ENCODE measurements at places on chromosomes 3 and 15.

- DNase-seq: no peak
These were observed 108.9 kb upstream of the UBE2E1 start for GRCh38 chr3:23696842-23697241.

GRCh38 chr3:134742202-134742601, 52.9 kb upstream of the EPHB1 start:
- DNase-seq: no peak

DNA sequence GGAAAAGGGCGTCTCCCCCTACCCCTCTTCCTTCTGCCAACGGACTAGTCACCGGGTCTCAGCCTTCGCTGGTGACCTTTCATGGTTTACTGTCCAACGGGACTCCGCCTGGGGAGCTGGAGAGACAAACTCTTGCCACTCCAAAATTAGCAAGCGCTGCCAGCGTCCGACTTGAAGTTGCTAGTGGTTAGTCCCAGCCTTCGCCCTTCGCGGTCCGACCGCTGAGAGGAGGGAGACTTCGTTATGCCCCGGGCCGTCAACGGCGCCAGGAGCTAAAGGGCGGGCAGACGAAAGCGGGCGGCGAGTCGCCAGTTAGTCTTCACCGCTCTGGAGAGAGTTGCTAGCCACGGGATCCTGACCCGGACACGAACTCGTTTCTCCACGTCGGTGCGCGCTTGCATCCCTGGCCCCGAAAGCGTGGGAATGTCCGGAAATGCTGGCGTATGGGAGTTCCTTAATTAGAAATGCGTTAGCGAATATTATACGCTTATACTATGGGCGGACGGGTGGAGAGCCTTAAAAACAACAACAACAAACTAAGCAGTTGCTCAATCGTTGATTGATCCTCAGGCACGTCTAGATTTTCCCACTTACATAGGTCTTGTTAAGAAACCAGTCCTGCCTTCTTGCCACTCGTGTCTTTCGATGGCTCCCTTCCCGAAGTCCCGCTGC, 716 bp downstream of the SMC4 start:
- no peak for DNase-seq

DNA sequence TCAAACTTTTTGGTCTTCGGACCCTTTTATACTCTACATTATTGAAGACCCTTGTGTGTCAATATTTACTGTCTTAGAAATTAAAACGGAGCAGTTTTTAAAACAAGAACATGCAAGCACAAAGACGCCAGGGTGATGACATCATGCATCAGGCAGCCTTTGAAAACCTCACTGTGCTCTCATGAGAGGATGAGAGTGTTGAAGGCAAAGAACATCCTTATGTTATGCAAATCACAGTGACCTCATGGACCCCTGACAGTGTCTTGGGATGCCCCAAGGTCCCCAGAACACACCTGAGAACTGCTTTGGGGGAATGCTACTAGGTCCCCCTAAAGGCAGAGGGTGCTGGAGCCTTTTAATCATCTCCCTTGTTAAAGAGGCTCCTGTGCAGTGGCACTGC, 51.6 kb downstream of the CHDH start:
- no peak for DNase-seq

GRCh38 chr3:177550667-177551066, 353.4 kb upstream of the TBL1XR1 start:
- DNase-seq: no peak

DNA sequence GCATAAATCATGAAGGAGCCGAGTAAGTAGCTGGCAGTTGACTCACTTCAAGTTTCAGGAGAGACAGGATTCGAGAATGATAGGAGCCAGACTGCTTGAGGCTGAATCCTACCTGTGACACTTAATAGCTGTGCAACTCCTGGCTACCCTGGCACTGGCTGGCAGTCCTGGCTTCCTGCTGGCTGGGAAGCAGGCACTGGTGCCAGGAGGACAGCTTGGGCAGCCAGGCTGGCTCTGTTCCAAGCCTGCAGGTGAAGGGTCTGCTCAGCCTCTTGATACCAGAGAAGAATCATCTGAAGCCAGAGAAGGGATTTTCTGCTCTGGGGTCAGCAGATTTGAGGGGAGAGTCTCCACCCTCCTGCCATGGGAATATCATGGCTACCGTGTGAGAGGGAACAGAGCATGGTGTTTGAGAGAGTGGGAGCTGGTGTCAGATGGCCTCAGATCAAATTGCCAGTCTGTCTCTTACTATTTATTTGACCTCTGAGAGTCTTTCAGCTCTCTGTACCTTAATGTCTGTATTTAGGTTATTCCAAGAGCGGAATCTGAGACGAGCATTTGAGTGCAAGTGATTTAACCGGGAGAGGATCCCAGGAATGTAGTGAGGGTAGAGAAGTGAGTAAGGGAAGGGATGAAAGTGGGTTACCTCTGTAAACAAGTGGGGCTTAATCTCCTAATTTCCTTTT, 4.4 kb upstream of the XIRP1 start:
- DNase-seq: no peak

- no peak for DNase-seq
These were observed 124.1 kb upstream of the IQSEC1 start for GRCh38 chr3:13197281-13197680.

DNA sequence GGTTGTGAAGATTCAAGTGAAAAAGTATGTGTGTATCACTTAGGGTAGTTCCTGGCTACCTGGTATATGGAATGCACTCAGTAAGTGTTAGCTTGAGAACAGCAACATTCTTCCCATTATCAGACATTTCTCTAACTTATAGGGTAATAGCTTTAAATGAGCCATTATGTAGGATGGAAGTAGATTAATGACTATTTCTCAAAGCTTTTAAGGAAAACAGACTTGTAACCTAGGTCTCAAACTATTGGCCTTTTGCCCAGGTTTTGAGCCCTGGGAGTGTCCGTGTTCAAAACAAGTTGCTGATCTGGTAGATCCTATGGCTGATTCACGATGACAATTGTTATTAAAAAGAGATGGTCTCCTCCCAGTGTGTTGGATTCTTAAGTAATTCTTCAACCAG, 129.1 kb upstream of the UMPS start:
- no peak for DNase-seq

GRCh38 chr3:94323596-94323995, 260.7 kb downstream of the NSUN3 start:
- DNase-seq: no peak

DNA sequence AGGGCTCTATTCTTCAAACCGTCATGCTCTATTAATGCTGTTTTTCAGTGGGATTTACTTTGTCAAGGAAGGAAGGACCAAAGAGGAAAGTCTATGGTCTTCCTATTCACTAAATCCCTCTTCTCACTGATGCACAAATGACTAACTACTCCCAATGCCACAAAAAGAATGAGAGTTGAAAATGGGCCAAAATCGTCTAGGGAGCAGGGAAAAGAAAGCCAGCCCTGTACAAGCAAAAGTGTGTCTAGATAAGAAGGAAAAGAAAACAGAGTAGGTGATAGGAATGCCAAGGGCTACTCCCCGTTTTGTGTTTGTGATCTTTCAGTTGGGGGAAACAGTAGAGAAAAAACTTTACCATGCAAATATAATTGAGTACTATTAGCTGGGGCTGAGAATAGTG, 97.2 kb upstream of the TMCO5A start:
- DNase-seq: no peak

DNA sequence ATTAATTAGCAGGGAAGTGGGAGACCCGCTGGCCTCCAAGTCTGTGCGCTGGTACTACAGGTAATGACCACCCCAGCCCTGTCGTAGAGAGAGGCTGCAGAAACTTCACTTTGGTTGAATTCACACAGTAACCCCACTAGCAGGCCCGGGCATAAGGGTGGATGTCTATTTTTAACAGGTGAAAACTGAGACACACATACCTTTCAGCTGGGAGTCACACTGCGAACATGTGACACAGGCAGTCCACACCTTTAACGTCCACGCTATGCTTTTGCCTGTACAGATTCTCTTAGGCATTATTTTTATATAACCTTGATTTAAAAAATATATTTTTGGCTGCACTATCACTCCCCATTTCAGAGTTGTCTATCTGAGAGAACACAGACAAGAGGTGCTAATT, 3.9 kb downstream of the LRRK1 start:
- DNase-seq: no peak

- DNase-seq: no peak
These were observed 20.2 kb downstream of the HDAC11 start for GRCh38 chr3:13500133-13500885.

- DNase-seq: no peak
These were observed 490.0 kb downstream of the EDEM1 start for GRCh38 chr3:5677555-5677954.

- DNase-seq: peak; percentile 59
These were observed 100.7 kb downstream of the ASB7 start for GRCh38 chr15:100703032-100703578.

GRCh38 chr15:60886680-60887079, 342.4 kb downstream of the RORA start:
- DNase-seq: no peak

DNA sequence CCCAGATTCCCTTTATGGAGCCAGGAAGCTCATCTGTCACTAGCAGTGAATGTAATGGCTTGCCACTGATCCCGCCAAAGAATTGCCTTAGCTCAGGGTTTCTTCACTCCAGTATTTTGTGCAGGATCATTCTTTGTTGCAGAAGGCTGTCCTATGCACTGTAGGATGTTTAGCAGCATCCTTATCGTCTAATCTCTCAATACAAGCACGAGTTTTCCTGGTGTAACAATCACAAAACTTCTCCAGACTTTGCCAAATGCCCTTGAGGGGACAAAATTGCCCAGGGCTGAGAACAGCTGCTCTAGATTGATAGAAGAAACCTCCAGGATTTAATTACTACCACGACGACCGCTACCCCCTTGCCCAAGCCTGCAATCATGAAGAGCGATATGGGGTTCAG, 6.8 kb upstream of the SHQ1 start:
- DNase-seq: no peak

DNA sequence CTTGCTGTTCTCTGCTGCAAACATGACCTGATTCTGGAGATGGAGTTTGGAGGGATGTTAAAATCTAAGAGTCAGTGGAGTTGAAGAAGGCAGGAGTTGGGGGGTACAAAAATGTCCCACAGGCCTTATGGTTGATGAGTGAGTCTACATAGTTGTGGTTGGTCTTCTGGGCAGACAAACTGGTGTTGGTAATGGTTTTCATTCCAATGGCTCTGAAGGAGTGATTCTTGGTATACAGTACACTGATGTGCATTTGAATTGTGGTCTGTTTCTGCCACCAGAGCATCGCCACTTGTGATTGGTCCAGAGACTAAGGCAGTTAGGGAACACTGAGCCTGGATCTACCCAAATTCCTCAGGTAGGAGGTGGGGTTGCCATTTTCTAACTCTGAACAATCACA, 514.1 kb upstream of the CFAP20DC start:
- DNase-seq: no peak

DNA sequence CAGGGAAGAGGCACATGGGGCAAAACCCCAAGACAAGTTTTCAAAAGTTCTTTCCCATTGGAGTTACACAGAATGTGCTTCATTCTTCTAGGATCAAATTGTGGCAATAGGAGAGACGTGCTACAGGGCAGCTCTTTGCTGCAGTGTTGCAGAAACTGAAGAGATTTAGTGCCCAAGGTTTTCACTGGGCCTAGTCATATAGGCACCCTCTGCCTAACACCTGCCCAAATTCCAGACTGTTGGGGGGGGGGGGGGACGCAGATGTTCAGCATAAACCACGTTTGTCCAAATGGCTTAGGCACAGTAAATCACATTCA, 346.8 kb upstream of the ZNF717 start:
- DNase-seq: no peak

GRCh38 chr3:29512641-29513040, 231.8 kb downstream of the RBMS3 start:
- no peak for DNase-seq

GRCh38 chr15:25054943-25055342, 100.2 kb downstream of the SNRPN start:
- DNase-seq: peak; percentile 76

GRCh38 chr3:1139071-1139470, 46.2 kb downstream of the CNTN6 start:
- no peak for DNase-seq

GRCh38 chr3:194156095-194156494, 20.1 kb downstream of the HES1 start:
- no peak for DNase-seq

DNA sequence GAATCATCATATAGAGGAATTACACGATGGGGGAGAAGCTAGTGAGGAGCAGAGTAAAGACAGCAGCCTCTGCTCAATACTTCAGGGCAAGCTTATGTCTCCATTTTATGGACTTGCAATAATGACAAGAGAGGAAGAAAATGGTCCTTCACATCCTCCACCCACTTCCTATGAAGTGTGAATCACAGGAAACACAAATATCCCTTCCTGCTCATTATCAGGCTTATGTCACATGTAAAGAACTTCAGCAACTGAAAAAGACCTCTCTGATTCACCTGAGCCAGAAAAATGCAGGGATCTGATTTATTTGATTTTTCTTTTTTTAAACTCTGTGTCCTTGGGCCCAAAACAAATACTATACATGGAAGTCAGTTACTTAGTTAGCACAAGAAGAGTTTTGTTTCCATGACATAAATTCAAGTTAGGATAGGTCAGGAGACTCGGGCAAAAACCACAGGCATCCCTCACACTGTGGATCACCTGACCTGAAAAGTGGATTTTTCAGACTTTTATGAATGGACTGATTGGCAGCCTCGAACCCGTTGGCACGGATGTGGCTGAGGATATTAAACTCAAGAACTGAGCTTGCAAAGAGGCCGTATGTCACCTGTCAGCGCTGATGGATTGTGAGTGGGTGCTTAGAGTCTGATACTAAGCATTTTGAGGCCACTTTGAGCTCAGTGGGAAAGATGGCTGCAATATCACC, 620.8 kb upstream of the MDFIC2 start:
- DNase-seq: no peak

GRCh38 chr15:65056868-65057548, 10.8 kb downstream of the RASL12 start:
- DNase-seq: no peak

GRCh38 chr3:83821506-83821905, 1137.3 kb upstream of the CADM2 start:
- DNase-seq: no peak

DNA sequence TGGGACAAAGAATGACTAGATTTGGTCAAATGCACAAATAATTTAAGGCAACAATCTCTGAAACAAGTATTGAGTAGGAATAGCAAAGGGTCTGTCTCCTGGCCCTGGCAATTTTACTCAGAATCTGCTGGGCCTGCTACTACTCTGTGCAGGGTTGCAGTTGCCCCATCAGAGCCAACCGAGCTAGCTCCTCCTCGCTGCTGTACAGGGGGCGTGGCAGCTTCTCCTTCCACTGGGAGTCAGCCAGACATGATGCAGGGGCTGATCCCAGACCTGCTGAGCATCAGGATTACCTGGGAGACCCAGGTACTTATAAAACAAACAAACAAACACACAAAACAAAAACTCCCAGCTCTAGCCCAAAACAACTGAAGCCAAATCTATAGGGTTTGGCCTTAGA, 30.5 kb upstream of the PXYLP1 start:
- no peak for DNase-seq
